ENCODE measurements at places on chromosomes 2 and 18.

- no peak for DNase-seq
These were observed 7.4 kb downstream of the DYSF start for GRCh38 chr2:71460595-71461303.

DNA sequence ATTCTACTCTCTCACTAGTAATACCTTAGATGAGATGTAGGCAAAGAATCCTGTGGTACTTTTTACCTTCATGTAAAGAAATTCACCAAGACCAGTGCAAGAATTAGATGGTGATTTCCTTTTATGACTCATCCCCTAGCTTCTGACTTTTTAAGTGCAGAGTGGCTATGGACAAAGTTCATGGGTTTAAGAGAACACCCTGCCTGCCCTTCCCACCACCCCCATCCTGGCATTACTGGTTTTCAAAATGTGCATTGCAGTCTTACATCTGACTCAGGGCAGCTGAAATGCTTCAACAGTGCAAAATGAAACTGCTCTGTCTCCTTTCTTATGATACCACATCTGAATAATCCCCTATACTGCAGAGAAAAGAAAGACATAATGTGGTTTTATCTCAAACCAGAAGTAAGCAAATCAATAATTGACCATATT is 22.6 kb downstream of the MAIP1 start:
- DNase-seq, result no peak

GRCh38 chr2:240960971-240961876 is 37.2 kb upstream of the SNED1 start:
- DNase-seq, result no peak

DNA sequence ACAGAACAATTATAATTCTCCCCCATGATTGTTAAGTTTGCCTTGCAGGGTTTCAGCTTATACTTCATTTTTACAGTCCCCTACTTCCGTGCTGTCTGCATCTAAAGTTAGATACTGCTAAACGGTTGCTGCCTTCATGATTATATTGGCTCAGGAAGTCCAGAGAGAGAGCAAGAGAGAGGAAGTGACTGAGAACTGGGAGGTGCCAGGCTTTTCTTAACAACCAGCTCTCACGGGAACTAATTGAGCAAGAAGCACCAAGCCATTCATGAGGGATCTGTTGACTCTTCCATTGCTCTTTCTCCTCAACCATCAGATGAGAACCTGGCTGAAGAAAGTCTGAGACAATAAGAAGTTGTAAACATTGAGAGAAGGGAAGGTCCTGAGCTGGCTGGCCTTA is 125.5 kb upstream of the SIX2 start:
- DNase-seq, result no peak

DNA sequence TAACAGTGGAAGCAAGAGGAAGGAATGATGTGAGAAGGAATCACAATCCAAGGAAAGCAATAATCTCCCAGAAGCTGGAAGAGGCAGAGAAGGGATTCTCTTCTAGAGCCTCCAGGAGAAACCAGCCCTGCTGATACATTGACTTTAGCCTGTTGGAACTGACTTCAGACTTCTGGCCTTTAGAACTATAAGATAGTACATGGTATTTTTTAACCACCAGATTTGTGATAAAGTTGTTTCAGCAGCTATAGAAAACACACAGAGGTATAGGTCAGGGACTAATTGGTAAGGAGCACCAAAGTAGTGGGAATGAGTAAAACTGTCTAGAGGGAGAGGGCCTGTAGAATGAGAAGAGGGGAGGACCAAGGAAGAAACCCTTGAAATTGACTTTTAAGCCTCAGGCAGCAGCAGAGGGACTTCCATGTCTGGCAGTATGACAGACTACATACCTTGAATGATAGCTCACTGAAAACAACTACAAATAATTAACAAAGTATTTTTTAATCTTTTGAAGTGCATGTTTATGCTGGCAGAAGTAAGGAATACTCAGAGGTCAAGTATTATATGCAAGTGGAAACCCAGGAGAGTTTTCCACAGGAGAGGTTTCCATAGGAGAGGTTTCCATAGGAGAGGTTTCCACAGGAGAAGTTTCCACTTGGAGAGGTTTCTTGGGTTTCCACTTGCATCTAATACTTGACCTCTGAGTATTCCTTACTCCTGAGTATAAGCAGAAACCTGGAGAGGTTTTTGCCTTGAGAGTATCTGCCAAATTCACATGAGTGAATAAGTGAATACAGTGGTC is 33.8 kb upstream of the TMEM17 start:
- no peak for DNase-seq

DNA sequence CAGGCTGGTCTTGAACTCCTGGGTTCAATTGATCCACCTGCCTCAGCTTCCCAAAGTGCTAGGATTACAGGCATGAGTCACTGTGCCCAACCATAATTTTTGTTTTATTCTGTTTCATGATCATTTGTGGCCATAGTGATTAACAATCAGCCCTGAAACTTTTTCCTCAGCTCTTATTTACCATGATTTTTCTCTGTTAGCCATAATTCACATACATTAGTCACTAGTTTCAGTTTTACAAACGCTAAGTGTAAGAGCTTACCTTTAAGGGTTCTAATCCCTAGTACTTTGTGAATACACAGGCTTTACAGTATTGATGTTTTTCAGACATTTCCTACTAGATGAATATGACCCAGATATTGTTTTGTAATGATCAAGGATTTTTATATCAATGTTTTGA is 216.1 kb downstream of the DPP4 start:
- DNase-seq, result no peak

GRCh38 chr2:136796339-136796738 is 31.0 kb downstream of the THSD7B start:
- DNase-seq, result no peak
